ENCODE measurements at places on chromosomes 12 and 14.

DNA sequence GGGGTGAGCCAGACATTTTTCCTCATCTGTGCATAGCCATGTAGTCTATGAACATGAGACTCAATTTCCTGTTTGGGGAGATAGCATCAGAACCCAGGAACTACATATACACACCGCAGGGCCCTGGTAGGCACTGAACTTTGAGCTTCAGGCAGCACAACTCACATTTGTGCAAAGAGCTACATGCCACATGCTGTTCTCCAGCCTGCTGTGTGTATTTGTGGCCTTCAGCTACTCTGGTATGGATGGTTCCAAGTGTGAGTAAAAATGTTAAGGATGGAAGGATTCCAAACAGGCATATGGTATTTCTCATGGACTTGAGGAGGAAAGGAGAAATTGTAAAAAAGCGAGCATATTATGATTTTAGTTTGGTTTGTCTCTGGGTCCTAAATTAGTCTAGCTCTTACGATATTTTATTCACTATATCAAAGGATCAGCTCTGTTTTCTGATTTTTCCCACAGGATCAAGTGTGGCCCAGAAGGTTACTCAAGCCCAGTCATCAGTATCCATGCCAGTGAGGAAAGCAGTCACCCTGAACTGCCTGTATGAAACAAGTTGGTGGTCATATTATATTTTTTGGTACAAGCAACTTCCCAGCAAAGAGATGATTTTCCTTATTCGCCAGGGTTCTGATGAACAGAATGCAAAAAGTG is 422.4 kb upstream of the OR4E1 start:
- DNase-seq = no peak

GRCh38 chr12:29230800-29231560 is 81.9 kb downstream of the FAR2 start:
- no peak for DNase-seq

DNA sequence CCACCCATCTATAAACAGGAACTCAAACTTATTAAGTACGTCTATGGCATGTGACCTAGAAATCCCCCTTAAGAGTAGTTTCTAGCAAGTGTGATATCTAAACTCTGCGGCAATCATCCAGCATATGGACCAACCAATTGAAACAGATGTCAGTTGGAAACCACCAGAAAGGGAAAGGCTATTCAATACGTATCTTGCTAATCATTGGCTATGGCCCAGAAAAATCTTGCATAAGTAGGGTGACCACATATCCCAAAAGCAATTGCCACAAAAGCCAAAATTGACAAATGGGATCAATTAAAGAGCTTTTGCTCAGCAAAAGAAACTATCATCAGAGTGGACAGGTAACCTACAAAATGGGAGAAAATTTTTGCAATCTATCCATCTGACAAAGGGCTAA is 24.2 kb downstream of the SYNJ2BP start:
- DNase-seq = no peak

GRCh38 chr14:71918955-71919354 is 13.3 kb upstream of the RGS6 start:
- no peak for DNase-seq

- no peak for DNase-seq
Measured at GRCh38 chr12:103768467-103769123, 72.4 kb downstream of the NT5DC3 start.

- DNase-seq = no peak
Measured at GRCh38 chr12:131692431-131692830, 18.5 kb upstream of the SFSWAP start.

All from stimulated activated CD8-positive, alpha-beta memory T cell treated with anti-CD3 and anti-CD28 coated beads, Interleukin-7, amount 100 ng/mL, for 1 hour (primary cell).